ENCODE measurements at places on chromosomes 12 and 14.

DNA sequence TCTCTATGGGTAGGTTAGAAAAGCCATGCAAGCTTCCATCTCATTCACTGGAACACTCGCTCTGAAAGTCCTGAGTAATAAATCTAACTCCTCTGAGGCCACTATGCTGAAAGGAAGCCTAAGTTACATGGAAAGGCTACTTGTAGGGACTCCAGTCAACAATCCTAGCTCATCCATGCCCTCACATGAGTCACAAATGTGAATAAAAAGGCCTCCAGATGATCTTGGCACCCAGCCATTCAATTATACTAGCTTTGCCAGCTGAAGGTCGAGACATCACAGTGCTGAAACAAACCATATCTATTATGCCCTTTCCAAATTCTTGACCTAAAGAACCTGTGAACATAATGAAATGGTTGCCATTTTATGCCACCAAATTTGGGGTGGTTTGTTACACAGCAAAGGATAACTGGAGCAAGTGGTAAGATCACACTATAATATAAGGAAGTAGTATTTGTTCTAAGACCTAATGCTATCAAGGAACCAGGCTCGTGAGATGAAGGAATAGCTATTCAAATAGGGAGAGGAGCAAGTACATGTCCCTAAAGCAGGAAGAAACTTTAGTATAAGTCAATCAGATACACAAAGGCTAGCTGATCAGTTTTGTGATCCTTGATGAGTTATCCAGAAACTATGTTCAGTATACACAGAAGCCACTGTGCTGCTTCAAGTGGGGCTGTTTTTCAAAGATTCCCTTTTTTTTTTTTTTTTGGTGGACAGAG is 142.1 kb downstream of the MED13L start:
- DNase-seq, result peak; percentile 71

DNA sequence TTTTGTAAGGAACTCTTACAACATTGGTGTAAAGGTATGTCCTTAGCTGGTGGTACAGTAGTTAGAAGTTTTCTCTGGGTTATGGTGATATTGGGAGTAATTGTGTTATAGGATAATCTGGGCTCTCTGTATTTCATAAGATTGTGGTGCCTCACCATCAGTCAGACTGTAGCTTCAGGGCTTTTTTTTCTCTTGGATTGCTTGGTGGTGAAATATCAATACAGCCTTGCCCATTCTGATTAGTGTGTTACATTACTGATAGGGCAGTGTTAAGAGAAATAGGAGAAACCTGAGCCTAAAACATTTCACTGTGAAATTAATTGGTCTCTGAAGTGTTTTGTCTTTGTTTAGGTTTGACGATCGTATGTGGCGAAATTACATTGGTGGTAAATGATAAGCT is 71.0 kb downstream of the RCOR1 start:
- no peak for DNase-seq

DNA sequence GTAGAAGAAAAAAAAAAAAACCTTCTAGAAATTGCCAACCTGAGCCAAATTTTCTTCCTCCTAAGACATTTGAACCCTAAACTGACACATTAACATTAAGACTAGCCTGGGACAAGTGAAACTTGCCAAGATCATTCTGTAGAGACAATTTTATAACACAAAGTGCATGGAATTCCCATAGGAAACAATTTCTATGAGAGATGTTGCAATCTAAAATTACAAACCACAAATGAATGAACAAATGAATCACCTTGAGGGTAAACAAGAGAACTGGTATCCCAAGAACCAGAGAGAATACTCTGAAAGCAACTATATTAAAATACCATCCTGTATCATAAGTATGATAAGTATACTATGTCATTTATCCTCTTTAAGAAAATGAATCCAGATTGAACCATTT is 165.3 kb downstream of the DICER1 start:
- DNase-seq, result no peak

DNA sequence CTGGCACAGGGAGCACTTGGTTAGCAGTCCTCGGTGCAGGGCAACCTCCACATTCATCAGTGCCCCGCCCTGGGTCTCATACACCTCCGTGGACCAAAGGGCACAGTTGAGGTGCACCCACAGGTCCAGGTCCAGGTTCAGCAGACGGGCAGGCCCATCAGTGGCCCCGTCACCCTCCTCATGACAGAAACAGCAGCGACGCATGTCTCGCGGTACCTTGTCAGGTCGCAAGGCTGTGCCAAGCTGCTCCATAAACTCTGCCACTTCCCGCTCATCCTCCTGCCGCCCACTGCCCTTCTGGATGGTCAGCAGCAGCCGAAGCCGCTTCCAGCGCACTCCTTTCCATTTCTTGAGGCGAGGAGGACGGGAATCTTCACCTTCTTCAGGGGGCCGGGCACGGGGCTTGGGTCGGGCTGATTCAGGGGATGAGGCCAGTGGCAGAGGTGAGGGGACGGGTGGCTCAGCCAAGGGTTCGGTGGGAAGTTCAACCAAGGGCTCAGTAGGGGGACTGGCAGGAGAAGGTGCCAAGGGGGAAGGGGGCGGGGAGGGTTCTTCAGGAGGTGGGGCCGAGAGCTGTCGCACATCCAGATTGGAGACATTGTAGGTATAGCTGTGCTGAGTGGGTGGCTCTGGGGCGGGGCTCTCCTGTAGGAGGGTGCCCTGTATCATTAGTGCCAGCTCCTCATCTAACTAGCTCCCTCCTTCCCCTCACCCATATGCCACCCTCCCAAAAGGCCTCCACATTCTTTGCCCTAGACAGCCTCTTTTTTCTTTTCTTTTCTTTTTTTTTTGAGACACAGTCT is 8.3 kb upstream of the PRKAG1 start:
- no peak for DNase-seq

- DNase-seq, result no peak
These were observed 77.0 kb upstream of the SYT1 start for GRCh38 chr12:78787576-78787975.

DNA sequence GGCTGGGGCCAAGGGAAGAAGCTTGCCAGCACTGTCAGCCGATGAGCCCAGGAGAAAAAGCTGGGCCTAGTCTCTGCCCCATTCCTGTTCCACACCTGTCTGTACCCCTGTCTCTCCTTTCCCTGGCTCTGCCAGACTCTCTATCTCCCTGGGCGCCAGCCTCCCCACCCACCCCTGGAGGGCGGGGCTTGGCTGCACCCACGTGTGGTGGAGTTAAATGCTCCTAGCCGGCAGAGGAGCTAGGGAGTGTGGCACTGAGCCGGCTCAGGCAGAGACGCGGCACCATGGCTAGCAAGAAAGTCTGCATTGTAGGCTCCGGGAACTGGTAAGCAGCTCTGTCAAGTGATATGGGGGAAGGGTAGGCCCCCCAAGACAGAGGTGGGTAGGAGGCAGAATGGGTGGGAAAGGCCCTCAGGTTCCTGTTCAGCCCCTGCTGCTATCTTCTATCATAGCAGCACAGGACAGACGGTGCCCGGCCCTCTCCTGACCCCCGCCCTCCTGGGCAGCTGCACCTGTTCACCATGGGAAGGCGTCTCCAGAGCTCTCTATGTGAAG is at the start of gene GPD1:
TSS of gene GPD1 (plus strand) at position 242 of the 555 bp plus-strand sequence. CDS start at position 285, 43 bp downstream.
- DNase-seq, result no peak

DNA sequence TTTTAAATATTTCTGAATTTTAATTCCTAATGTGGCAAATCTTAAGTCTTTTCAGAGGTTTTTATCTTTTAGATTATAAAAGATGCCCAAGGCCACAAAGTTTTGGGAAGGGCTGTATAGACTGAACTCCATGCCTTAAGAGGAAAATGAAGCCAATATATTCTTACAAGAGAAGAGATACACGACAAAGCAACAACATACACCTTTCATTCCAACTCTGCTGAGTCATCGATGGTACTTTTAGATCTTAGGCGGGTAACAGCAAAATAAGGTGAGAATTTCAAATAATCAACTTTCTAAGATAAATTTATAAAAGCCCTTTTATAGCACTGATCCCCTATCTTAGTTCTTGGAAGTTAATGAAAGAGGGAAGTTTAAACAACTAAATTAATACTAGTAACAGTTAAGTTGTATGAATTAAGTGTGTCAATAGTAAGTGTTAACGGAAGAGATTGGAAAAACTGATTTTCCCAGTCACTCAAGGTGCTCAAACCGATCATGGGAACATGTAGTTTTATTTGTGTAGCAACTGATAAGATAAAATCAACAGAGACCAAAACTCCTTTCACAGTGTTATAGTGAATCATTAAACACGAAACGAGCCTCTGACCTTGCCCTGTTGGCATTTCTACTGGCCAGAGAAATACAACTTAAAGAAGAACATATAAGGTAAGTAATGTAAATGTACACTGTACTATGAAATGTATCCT is 18.8 kb upstream of the PIK3C2G start:
- DNase-seq, result no peak

GRCh38 chr12:25186788-25187402 is 8.1 kb downstream of the DNAI7 start:
- peak; percentile 26 for DNase-seq

DNA sequence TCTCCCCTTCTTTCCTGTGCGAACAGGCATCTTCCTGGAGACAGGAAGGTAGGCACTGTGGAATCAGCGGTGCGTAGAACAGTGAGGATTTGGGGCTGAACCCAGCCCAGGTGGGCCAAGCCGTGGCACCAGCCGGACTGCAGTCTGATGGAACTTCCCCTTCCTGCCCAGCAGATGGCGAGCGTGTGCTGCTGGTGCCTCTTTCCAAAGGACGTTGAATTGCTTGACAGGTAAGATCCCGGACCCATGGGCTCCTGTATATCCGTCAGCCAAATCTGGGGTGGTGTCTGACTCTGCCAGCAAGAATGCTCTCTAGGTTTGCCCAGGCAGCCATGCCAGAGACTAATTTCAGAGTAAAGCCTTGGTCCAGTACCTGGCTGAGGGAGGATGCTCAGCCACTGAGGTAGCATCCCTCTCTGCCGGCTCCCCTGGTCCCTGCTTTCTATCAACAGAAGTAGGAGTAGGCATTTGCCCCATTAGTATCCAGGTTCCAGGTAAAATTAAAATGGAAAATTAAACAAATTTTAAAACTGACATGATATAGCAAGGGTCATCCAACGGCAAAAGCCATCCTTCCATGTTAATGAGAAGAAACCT is 21.1 kb upstream of the KCNA5 start:
- DNase-seq, result peak; percentile 48

GRCh38 chr12:16608946-16609539 is 3.1 kb upstream of the LMO3 start:
- DNase-seq, result no peak

DNA sequence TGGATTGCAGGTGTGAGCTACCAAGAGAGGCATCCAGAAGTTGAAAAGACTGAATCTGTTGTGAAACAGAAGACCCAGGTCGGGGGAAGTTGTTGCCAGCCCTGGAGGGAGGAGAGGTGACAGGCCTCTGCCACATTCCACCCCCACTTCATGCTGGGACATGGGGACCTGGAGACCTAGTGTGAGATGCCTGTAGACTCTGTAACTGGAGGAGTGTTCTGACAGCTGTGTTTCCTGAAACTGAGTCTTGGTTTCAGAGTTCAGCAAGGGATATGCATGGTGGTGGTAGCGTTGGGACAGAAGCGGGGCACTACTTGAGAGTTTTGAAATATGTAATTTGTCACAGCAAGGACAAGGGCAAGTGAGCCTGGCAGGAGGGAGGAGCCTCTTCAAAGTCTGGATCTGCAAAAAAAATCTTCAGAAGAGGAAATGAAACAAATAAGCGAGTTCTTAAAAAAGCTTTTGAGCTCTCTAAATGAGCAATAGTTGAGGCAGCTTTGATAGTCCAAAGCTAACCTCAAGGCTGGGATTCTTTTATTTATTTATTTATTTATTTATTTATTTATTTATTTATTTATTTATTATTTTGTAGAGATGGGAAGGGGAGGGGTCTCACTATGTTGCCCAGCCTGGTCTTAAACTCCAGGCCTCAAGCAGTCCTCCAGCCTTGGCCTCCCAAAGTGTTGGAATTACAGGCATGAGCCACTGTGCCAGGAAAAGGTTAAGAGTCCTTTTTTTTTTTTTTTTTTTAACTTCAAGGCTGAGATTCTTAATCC is 58.9 kb upstream of the EEA1 start:
- DNase-seq, result no peak

GRCh38 chr14:65864984-65865383 is 452.5 kb downstream of the FUT8 start:
- no peak for DNase-seq

DNA sequence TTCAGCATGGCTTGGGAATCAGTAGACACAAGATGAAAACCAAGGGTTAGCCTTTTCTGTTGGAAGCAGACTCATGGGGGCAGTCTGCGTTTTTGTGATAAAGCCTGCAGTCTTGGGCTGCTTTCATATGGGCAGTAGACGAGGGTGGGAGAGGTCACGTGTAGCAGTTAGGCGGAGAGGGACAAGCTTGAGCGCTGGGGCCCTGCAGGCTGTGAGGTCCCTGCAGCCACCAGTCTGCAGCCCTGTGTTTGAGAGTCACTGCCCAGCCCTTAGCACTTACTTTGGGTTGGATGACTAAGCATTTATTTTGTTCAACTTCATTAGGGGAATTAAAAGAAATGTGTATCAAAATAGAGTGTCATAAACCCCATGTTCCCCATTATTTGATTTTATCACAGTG is 37.2 kb downstream of the EP400 start:
- DNase-seq, result no peak

GRCh38 chr12:125099409-125099782 is 34.2 kb downstream of the AACS start:
- no peak for DNase-seq

DNA sequence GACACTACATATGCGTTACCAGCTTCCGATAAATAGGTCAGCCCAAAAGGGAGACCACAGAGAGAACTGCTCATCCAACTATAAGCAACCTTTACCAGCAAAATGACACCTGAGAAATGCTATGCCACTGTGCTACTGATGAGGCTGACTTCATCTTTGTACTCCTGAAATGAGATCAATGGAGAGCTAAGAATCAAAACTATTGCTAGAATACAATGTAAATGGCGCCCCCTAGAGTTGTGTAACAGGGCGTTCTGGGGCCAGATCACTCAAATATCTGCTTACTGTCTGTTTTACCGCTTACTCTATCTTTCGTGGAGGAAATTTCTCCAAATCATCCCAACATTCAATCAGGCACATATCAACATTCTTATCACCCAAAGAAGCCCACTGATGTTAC is 4.6 kb downstream of the ZNF384 start:
- no peak for DNase-seq

- DNase-seq, result peak; percentile 45
These were observed 1109.2 kb downstream of the FLRT2 start for GRCh38 chr14:86639146-86639545.

DNA sequence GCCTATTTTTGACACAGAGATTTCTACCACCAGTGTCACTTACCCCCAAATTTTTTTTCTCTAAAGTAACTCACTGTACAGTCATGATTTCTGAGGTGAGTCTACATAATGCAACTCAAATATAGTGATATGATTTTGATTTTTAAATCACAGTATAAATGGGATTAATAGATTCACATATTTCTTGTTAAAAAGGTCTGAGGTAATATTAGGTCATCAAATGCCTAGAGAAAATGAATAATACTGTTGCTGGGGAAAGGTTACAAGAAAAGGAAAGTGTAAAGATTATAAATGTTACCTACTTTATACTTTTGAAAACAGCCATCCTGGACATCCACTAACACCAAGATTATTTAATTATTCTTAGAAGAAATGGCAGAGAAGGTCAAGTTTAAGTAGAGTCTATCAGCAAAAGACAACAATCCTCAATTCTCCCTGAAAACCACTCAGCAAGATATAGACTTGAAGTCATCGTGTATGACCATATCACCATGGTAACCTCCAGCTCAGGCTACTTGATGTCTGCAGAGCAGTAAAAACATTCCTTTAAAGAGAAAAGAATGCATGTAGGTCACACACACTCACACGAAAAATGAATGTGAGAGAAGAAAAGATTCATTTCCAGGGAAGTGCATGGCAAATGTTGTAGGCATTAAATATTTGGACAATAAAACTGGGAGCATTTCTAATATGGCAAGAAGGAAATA is 58.7 kb downstream of the CCDC59 start:
- peak; percentile 23 for DNase-seq

- peak; percentile 82 for DNase-seq
These were observed 113.8 kb upstream of the FOXG1 start for GRCh38 chr14:28652782-28653181.

- no peak for DNase-seq
These were observed 29.2 kb downstream of the CLEC2D start for GRCh38 chr12:9698681-9699080.
